Activated CD4-positive, alpha-beta T cell treated with anti-CD3 and anti-CD28 coated beads for 24 hours (primary cell): ENCODE measurements at places on chromosomes 2 and 18.

DNA sequence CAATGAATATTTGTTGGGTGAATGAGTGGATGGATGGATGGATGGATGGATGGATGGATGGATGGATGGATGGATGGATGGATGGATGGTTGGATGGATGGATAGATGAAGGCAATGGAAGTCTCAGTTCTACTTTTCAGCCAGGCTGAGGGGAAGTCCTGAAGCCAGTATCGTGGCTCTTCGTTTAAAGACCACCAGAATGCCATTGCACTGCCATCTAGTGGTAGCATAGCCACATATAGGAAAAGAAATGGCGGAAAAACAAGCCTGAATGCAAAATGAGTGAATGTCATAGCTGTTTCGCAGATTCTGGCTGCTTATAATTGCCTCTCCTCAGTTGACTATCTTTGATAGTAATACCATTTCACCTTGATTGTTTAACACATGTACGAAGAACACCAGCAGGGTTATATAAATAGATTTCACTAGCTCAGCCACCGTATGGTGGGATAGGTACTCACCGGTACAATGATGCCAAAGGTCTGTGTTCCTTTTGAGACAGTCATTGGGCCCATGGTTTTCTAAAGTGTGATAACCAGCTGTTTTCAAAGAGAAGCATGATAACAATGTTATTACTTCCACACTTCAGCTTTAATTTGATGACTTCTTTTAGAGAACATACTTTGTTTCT lies 62.3 kb upstream of the GREB1L start:
- DNase-seq, result peak; percentile 17

- no peak for DNase-seq
Observed at GRCh38 chr2:238152771-238153688, 5.7 kb upstream of the ERFE start.

DNA sequence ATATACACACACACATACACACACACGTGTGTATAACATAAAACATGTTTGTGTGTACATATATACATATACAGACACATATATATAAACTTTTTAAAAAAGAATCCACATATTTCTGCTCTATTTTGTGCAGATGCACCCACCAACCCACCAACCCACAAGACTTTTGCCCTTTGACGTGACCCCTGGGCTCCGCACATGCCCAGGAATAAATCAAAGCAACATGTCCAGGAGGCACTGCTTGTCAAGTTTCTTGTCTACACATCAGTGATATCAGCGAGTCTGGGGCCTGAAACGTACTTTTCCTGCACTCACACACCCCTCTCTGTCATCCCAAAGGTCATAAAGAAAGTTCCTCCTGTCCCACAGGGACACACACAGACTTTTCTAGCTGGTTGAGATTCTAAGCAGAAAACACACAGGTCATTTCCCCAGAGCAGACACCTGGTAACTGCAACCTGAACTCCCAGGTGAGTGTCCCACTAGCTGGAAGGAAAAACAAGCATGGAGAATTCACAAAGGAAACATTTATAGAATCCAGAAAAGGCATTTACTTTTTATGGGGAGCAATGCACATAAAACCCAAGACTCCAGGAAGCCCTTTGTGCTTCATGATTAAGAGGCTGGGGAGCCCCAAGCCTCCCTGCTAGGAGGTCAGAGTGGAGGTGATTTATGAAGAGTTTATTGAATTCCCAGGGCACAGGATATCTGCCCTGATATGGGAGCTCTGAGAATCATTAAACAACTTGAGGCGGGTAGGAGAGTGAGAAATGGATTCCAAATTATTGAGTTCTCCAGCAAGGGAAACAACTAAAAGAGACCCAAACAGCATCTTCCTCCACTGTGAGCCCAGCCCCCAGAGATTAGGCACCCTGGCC lies 211.6 kb downstream of the MGAT5 start:
- no peak for DNase-seq

GRCh38 chr2:25332571-25332970 lies 9.2 kb downstream of the DNMT3A start:
- DNase-seq, result no peak

DNA sequence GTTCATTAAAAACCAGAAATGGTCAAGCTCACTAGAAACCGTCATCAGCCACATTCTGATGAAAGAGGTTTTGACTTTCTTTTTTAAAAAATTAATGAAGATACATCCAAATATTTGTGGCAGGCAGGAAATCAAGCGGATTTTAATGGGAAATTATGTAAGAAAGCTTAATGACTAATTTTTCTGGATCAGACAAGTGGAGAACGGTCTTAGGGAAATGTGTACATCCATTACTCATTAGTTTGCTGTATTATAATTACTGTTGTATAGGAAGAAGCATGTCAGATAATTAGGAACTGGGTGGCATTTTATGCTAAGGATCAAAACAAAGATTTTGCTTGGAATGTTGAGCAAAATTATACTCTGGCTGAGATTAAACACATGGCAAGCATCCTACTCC lies 39.4 kb downstream of the AGAP1 start:
- DNase-seq, result no peak

DNA sequence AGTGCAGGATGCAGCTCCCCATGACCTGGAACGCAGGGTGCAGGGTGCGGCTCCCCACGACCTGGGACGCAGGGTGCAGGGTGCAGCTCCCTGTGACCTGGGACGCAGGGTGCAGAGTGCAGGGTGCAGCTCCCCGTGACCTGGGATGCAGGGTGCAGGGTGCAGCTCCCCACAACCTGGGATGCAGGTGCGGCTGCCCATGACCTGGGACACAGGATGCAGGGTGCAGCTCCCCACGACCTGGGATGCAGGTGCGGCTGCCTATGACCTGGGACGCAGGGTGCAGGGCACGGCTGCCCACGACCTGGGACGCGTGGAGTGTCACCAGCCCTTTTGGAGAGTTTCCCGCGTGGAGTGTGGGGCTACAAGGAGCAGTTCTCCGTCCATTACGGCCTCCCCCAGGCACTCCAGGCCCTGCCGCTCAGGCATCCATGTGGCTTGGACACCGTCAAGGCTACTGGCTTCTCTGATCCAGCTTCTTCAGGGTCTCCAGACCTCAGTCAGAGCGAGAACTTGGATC lies 38.7 kb downstream of the PXDN start:
- DNase-seq, result no peak

GRCh38 chr2:46708492-46708891 lies 207.1 kb downstream of the MCFD2 start:
- no peak for DNase-seq

DNA sequence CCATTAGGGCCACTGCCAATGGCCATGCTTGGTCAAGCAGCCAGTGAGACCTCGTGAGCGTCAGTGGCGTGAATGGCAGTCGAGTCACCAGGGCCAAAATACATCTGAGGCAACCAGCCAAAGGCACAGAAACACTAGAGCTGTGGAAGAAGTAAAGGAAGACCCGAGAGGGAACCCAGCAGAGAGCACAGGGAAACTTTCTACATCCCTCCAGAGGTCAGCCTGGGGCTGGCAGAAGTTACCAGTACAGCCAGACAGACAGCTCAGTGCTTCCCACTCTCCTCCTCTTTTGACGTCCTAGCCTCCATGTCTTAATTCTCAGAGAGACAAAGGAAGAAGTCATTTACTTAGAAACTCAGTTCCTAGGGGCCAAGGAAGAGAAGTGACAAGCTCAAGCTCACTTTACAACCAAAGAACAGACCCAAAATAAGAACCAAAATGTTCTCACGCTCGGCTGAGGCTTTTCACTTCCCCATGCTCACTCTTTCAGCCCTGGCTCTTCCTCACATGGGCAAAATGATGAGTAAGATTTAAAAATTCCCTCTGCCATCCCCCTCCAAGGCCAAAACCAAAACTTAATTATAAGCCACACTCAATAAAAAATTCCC lies 8.7 kb downstream of the CYRIA start:
- no peak for DNase-seq

- DNase-seq, result peak; percentile 7
Observed at GRCh38 chr2:175251425-175252041, 70.0 kb upstream of the ATP5MC3 start.

- DNase-seq, result no peak
Observed at GRCh38 chr2:142478206-142478605, 347.4 kb upstream of the LRP1B start.
